Coronary artery (tissue), 2 donors: ENCODE measurements at places on chromosomes 2 and 18.
A peak's percentile ranks its signal among the peaks of the same experiment; 100 is the strongest.

DNA sequence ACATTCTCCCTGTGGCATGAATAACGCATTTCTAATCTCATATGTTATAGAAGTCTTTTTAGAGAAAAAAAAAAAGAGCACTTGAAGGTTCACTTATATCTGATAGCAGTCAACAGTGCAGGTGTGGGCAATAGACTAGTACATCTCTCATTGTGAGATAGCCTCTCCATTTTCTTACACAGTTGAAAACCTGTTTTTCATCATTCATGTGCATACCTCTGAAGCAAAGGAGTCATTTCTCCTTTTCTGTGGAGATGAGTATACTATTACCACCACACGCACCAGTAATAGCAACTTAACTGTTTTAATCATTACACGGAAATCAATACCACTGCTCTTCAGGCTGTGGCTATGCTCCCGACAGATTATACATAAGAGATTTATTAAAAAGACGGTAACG, 1653.3 kb upstream of the TMEFF2 start:
- no peak for DNase-seq

GRCh38 chr2:29755829-29756228, 165.6 kb downstream of the ALK start:
- DNase-seq: no peak

DNA sequence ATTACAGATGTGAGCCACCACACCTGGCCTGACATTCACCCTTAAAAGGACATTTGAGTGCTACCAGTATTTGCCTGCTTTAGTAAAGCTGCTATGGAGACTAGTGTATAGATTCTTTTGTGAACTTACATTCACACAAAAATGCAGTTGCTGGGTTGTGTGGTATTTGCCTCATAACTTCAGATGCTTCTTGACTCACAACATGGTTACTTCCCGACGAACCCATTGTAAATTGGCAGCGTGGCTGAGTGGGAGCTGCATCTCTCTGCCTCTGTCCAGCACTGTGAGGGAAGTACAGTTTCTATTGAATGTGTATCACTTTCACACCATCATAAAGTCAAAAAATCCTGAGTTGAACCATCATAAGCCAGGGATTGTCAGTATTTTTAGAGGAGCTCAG, 56.9 kb downstream of the RRM2 start:
- DNase-seq: no peak

DNA sequence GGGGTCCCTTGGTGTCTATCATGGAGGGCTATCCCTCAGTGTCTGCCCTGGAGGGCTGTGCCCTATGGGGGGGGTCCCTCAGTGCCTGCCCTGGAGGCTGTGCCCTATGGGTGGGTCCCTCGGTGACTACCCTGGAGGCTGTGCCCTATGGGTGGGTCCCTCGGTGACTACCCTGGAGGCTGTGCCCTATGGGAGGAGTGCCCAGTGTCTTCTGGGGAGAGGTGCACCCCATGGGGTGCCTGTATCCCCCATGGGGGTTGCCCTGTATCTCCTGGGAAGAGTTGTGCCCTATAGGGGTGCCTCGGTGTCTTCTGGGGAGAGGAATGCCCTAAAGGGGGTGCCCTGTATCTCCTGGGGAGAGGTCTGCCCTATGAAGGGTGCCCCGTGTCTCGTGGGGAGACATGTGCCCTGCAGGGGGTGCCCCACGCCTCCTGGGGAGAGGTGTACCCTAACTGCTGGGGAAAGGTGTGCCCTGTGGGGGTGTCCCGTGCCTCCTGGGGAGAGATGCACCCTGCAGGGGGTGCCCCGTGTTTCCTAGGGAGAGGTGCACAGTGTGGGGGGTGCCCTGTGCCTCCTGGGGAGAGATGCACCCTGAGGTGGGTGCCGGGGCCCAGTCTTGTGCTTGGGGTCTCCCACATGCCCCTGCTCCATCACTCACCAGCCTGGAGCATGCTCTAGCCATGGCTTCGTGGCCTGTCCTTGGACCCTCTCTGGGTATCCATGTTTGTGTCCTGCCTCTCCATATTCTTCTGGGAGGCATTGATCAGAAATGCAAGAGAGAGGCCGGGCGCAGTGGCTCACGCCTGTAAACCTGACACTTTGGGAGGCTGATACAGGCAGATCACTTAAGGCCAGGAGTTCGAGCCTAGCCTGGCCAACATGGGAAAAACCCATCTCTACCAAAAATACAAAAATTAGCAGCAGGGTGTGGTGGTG, 215.6 kb downstream of the HDAC4 start:
- peak; percentile 67 for DNase-seq

DNA sequence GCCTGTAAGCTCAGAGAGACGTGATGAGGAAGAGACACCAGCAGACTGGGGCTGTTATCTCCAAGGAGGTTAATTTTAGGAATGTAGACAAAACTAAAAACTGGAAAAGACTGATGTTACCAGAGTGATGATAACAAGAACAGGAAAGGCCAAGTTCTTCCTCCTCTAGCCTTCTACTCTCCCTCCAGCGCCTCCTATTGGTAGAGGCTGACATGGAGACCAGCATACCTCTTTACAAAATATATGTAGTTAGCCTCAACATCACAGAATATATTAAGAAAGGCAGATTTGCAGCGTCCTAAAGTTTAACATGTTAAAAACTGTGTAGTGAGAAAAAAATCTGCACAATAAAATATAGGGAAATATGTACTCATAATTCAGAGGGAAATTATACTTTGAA, 66.0 kb downstream of the TCF4 start:
- DNase-seq: no peak

- no peak for DNase-seq
Observed at GRCh38 chr2:158542577-158542976, 85.8 kb downstream of the PKP4 start.

DNA sequence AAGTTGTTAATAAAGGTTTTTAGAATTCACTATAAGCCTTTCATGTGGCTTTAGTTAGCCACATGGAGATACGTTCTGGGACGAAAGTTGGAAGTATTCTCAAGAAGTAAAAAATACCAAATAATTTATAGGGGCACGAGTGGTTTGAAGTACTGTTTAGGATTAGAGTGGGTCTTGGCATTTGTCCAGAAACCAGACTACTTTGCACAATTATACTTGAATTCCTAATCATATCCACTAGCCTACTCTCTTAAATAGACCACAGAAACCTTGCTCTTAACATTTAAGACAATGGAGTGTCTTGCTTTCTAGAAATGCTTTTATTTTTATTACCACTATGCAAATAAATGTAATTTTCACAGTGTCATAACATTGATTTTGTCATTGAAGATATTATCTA, 44.6 kb downstream of the UBE2E3 start:
- no peak for DNase-seq
